ENCODE measurements at places on chromosomes 4 and X. TPM values are rescaled to one million over a fixed set of nuclear protein-coding genes. Genes with fewer than 3 reads are reported as not detected.

The OTC gene
- polyA plus RNA-seq: not detected

The EGF gene
- polyA plus RNA-seq: 10.3 TPM

The EPHA5 gene
- 0.43 TPM for polyA plus RNA-seq

The DGKK gene
- polyA plus RNA-seq: not detected

The CAPN6 gene
- 557 TPM for polyA plus RNA-seq

The SYTL4 gene
- 6.6 TPM for polyA plus RNA-seq

The ASB9 gene
- 4.1 TPM for polyA plus RNA-seq

The NDST3 gene
- polyA plus RNA-seq: not detected

The FAT1 gene
- polyA plus RNA-seq: 71.5 TPM

The MTMR8 gene
- polyA plus RNA-seq: 1.3 TPM

The GAGE12D gene
- not detected for polyA plus RNA-seq

The PLP1 gene
- polyA plus RNA-seq: 54.6 TPM
